Activated CD4-positive, CD25-positive, alpha-beta regulatory T cell (primary cell): ENCODE measurements at places on chromosomes 7 and 10.

GRCh38 chr7:108415084-108415483, 41.2 kb downstream of the NRCAM start:
- no peak for DNase-seq

GRCh38 chr10:54131833-54132232, 669.2 kb downstream of the PCDH15 start:
- DNase-seq = no peak

GRCh38 chr7:112533591-112533990, 52.8 kb downstream of the LSMEM1 start:
- no peak for DNase-seq

- DNase-seq = no peak
Measured at GRCh38 chr7:26684447-26684846, 179.9 kb downstream of the SKAP2 start.

DNA sequence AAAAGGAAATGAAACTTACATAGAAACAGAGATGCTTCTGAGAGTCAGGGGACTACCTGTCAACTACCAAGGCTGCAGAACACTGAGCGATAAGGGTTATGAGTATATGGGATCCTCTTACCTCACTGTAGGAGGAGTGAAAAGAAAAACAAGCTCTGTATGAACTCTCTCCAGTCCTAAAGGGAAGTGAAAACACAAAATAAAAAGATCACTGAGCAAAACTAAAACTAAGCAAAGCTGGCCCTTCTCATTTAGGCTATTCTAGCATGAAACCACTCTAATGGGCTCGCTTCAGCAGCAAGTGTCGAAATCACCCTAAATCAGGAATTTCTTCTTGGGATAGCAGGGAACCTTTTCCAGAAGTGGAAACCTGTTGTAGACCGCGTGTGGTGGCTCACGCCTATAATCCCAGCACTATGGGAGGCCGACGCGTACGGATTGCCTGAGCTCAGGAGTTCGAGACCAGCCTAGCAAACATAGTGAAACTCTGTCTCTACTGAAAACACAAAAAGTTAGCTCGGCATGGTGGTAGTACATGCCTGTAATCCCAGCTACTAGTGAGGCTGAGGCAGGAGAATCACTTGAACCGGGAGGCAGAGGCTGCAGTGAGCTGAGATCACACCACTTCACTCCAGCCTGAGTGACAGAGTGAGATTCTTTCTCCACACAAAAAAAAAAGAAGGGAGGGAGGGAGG, 27.0 kb downstream of the DCLRE1C start:
- DNase-seq = no peak

- DNase-seq = no peak
Measured at GRCh38 chr7:69651101-69651590, 52.9 kb downstream of the AUTS2 start.

DNA sequence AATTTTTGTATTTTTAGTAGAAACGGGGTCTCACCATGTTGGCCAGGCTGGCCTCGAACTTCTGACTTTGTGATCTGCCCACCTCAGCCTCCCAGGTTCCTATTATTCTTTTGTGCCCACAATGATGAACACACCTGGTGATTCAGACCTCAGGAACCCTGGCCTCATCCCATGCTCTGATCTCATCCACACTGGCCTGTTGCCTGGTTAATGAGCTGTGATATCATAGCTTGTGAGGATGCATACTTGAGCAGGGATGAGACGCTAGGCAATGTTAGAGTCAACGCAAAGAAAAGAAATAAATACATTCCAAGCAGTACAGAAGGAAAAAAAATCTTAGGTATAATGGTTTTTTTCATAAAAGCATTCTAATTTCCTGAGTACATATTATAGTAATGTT, 82.4 kb upstream of the RNF32 start:
- DNase-seq = no peak

DNA sequence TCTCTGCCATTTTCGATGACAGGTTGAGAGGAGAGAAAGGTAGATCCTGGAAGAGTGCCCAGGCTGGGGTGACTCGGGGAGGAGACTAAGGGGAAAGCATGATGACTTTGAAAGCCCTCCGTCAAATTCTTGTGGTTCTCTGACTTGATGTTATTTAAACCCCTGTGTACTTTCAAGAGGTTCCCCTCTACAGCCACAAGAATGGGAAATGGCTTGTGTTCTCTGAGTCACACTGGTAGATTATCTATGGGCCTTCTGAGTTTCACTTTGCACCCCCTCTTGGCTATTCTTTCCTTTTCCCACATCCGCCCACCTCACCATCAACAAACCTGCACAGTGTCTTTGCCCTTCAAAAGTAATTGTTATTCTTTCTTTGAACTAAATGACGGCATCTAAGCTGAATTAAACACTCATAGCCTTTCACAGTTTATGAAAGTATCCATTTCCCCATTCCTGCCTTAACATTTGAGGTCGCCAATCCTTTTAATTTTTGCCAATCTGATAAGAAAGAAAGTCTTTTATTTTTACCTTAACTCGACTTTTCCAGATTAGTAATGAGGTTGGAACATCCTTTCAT, 24.1 kb downstream of the PRF1 start:
- DNase-seq = no peak

- no peak for DNase-seq
Measured at GRCh38 chr7:118949031-118949430, 724.5 kb downstream of the ANKRD7 start.

DNA sequence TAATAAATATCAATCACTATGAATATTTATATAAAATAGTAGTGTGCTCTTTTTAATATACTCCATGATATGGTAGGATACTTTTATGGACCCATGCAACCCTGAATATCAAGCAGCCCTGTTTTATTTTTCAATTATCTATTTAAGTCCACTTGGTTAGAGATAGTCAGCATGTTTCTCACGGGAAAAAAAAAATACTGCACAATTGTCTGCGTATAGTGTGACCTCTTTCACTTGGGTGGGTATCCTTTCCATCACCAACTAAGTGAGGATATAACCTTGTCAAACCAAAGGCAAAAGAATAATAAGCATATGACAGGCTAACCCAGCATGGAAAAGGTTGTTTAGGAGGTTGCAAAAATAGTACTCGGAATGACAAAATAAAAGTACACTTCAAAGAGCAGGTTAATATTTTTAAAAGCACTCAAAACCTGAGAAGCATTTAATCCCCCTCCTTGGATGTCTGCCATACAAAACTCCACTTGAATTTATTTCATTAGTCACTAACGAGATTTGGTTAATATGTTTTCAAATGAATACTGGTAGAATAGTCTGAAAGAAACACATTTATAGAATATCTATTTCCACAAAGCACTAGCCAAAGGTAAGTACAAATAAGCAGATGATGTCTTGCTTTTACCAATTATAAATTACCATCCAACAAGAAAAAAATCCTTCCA, 76.5 kb downstream of the IMMP2L start:
- no peak for DNase-seq

DNA sequence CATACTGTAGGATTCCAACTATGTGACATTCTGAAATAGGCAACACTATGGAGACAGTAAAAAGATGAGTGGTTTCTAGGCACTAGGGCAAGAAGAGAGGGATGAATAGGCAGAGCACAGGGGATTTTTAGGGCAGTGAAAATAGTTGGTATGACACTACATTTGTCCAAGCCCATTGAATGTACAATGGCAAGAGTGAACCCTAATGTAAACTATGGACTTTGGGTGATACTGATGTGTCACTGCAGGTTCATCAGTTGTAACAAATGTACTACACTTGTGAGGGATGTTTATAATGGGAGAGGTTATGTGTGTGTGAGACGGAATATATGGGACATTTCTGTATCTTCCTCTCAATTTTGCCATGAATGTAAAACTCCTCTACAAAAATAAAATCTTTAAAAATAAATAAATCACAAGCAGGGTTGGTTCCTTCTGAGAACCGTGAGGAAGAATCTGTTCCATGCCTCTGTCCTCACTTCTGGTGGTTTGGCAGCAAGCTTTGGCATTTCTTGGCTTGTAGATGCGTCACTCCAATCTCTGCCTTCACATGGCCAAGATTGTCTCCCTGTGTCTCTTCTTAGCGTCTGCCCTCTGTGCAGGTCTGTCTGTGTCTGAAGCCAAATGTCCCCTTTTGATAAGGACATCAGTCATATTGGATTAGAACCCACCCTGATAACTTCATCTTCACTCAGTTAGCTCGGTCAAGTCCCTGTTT, 83.1 kb upstream of the AGBL3 start:
- DNase-seq = no peak

- DNase-seq = no peak
Measured at GRCh38 chr10:28363376-28363775, 60.5 kb upstream of the MPP7 start.

- DNase-seq = no peak
Measured at GRCh38 chr10:49596493-49596809, 13.7 kb upstream of the SLC18A3 start.

- no peak for DNase-seq
Measured at GRCh38 chr7:22005151-22005550, 59.5 kb upstream of the CDCA7L start.

DNA sequence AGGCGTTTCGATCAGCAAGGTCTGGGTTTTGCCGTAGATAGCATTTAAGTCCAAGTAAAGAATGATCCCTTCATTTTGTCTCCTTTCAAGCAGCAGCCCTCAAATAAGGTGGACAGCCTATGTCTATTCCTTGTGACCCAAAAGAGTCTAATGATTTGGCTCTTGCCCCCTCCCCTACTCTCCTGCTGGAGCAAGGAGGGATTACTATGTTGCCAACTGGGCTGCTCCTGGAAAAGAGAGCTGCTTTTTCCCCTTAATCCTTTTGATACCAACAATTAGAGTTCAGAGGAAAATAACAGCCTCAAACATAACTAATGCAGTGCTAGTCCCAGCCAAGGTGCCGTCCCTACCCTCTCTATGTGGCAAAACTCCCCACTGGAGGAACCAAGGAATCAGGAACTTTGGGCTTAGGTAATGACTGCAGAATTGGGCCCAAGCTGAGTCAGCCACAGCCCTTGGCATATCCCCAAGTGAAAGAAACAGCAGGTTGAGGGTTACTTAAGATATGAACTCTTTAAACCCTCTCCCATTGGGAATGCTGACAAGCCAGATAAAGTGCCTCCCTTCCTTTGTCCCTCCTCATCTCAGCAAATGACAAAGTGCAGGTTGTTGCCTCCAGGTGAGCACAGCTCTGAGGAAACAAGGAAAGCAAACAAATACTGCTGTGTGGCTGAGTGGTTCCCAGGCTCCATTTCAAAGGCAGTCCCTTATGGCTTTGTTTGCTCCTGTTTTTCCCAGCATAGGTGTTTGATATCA, 643.7 kb downstream of the INHBA start:
- no peak for DNase-seq

DNA sequence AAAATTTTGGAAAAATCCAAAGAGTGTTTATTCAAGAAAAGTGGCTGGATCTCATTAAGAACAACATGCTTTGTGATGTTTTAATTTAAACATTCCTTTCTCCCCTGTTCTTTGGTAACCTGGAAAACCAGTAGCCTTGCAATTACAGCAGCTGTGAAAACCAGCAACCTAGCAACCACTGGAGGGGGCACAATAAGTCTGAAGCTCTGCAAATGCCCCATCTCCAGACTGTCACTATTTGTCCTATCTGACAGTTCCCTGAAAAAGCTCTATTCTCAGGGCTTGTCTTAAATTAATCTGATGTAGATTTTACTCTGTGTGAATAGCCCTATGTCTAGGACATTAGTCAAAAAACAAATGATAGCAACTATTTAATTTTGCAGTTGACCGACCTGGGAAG, 137.6 kb upstream of the THSD7A start:
- no peak for DNase-seq

GRCh38 chr7:135209225-135209834, 2.0 kb downstream of the WDR91 start:
- no peak for DNase-seq
